ENCODE measurements at places on chromosomes 3 and 15.

- DNase-seq, result no peak
Measured at GRCh38 chr3:127886231-127886955, 28.6 kb upstream of the KBTBD12 start.

- no peak for DNase-seq
Measured at GRCh38 chr3:129289201-129289921, 10.7 kb downstream of the HMCES start.

GRCh38 chr3:103624271-103624670 lies 1189.5 kb downstream of the ZPLD1 start:
- DNase-seq, result no peak

DNA sequence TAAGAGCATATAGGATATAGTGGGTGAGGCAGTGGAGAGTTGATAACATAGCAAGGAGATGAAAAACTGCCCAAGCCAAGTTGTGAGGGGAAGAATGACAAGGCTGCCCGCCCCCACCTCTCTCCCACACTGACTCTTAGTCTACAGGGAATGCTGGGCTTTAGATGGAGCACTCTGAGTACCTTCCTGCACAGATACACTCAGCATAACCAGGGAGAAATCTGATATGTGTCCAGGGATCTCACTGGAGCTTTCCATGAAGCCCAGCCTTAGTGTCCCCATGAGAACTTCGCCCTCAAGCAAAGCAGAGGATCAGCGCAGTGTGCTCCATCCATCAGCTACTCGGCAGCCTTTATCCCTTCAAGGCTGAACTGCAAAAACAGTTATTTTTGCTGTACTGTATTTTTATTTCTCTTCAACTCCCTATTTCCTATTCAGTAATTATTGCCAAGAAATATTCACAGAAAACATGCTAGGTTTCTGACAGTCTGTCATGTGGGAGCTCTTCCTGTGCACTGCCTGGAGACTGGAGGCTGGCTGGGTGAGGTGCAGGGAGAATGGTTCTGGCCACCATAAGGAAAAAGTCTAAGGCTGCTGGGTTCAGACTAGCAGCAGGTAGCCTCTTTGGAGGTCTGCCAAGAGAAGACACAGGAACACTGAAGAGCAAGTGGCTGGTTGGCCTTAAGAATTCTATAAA lies 475.2 kb upstream of the PPP2R3A start:
- no peak for DNase-seq

GRCh38 chr3:66380200-66380932 lies 120.5 kb downstream of the LRIG1 start:
- DNase-seq, result peak; percentile 19

Measured in anterior cingulate cortex (tissue), 58 donors.